Activated CD4-positive, alpha-beta T cell treated with anti-CD3 and anti-CD28 coated beads, Interleukin-2, amount 50 U/mL, for 24 hours (primary cell): ENCODE measurements at places on chromosomes 7 and 10.

- DNase-seq = no peak
Measured at GRCh38 chr10:103062854-103063590, 130.1 kb downstream of the NT5C2 start.

DNA sequence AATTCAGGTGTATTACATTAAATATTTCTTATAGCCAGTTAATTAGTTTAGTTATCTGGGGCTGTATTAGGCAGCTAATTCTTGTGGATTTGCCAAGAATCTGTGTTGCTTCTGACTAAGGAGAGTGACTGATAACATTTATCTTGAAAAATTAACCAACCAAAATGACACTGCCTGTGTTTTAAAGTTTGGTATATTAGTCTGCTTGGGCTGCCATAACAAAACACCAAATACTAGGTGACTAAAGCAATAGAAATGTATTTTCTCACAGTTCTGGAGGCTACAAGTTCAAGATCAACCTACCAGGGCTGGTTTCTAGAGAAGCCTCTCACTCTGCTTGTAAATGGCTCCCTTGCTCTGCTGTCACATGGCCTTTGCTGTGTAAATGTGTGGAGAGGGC, 12.9 kb downstream of the EXOC4 start:
- DNase-seq = no peak

GRCh38 chr10:116371737-116372136, 47.5 kb downstream of the CCDC172 start:
- no peak for DNase-seq

- DNase-seq = no peak
Measured at GRCh38 chr7:27947586-27948278, 207.8 kb downstream of the TAX1BP1 start.

- DNase-seq = no peak
Measured at GRCh38 chr10:51679841-51680240, 19.6 kb downstream of the CSTF2T start.

GRCh38 chr7:75958802-75959543, 35.4 kb downstream of the TMEM120A start:
- DNase-seq = no peak

DNA sequence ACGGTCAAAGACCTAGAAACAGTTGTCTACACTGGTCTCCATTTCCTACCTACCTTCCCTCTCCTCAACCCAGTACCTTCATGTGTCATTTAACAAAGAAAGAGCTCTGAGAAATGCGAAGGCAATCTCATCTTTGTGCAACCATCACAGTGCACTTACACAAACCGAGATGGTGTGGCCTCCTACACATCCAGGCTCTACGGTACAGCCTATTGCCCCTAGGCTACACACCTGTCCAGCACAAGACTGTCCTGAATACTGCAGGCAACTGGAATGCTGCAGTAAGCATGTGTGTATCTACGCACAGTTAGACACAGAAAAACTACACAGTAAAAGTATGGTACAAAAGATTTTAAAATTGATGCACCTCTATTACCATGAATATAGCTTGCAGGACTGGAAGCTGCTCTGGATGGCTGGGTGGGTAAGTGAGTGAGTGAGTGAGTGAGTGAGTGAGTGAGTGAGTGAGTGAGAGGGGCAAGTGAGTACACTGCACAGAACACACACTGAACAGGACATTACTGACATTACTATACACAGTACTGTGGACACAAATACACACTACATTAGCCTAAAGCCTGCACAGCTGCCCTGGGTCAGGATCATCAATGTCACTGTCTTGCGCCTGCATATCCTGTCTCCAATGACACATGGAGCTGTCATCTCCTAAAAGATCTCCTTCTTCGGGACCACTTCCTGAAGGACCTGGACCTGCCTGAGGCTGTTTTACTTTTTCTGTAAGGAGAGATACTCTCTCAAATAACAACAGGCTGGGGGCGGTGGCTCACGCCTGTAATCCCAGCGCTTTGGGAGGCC, 18.5 kb downstream of the ITGB1 start:
- DNase-seq = no peak
